ENCODE measurements at places on chromosomes 4 and X.

DNA sequence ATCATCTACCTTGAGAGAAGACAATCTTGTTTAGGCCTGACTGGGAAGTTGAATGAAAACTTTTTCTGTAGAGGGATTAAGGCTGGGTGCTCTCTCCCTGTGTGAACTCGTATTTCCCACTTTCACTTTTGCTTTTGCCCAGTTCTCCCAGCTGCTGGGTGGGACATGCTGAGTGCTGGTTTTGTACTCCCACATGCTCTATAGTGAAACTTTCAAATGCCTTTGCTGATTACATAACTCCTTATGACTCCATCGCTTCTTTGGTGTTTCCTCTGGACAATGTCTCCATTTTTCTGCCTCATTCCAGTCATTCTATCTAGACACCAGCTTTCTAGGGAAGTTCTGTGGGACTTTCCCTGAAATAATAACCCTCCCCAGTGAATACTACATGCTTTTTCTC lies 100.5 kb downstream of the CLNK start:
- no peak overlapping the region for H3K27ac ChIP-seq
- no peaks in the 10 kb centered on the region for H3K27me3 ChIP-seq
- peaks cover 21% of the 10 kb centered on the region for H3K4me1 ChIP-seq

DNA sequence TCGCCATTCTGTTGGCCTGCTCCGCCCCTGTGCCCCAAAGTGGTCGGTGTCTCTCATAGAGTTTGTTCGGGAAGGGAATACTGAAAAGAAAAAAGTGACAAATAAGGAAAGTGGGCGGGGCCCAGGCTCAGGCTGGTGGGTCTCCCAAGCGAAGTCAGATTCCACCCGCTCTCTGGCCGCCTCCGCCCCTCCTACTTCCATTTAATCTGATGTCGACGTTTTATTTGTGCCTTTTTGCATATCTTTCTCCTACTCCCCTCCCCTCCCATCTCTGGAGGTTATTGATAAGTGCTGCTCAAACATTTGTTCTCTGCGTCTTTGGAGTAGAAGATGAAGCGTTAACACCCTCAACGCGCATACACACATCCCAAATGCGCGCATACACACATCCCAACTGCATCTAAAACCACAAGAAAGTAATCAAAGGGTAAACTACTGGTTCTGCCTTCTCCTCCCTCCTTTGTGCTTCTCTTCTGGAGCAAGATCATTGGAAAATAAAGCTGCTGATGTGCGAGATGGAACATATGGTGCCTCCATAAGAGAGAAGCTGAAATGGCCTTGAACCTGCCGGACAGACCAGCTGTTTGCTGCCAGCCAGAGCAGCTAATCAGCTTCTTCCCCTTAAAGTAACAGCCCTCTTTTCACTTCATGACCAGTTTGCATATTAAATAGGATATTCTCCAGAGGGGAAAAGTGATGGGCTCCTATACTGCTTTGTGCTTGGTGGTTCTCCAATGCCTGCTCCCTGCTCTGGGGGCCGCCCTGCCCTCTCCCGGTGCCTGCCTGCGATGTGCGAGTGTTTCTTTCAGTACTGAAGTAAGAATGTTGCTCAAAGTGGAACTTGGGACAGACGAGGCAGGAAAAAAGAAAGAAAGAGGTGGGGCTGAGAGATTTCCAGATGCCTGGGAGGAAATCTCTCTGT lies 3.1 kb downstream of the MAMLD1 start:
- H3K27me3 ChIP-seq = no peaks in the 10 kb centered on the region
- H3K4me3 ChIP-seq = peak overlapping the region; percentile 85
- peak overlapping the region; percentile 46 for H3K27ac ChIP-seq

DNA sequence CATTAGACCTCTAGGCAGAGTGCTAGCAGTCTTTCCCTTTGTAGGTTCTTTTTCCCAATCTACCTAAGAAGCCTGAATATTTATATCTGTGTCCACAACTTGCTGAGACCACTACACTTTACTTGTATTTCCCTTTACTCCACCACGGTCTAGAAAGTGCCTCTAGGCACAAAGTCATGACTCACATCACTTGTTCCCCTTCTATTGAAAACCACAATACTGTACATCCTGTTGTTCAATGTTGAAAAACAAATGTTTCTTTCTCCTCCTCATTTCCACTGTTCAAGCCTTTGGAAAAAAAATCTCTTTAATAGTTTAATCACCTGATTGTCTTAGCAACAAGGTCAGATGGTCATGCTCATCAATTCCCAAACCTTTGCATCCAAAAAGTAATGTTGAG lies 326.7 kb downstream of the GUCY2F start:
- DNase-seq = no peak
- H3K27ac ChIP-seq = no peak overlapping the region
- no peaks in the 10 kb centered on the region for H3K4me1 ChIP-seq
- H3K36me3 ChIP-seq = no peaks in the 10 kb centered on the region

DNA sequence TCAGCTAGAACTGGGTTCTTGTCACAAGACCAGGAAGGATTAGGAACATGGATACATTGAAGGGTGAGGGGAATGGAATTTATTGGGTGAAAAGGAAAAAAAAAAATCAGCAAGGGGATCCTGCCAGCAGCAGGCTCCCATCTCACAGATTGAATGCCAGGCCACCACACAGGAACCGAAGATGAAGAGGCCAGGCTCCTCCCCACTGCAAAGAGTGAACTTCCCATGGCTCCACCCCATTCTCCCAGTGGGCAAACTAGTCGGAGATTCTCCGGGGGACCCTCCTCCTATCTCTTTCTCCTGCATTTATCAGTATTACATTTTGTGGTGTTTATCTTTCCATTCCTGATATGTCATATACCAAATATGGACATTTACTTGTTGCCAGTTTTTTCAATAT lies 46.0 kb upstream of the MAGED1 start:
- peaks cover 3% of the 10 kb centered on the region for H3K36me3 ChIP-seq
- no peak overlapping the region for H3K4me3 ChIP-seq
- peak overlapping the region; percentile 69 for H3K27ac ChIP-seq

GRCh38 chr4:82833696-82834313 lies 35.2 kb upstream of the SCD5 start:
- H3K36me3 ChIP-seq = peaks cover 21% of the 10 kb centered on the region
- H3K27ac ChIP-seq = no peak overlapping the region
- no peaks in the 10 kb centered on the region for H3K4me1 ChIP-seq

DNA sequence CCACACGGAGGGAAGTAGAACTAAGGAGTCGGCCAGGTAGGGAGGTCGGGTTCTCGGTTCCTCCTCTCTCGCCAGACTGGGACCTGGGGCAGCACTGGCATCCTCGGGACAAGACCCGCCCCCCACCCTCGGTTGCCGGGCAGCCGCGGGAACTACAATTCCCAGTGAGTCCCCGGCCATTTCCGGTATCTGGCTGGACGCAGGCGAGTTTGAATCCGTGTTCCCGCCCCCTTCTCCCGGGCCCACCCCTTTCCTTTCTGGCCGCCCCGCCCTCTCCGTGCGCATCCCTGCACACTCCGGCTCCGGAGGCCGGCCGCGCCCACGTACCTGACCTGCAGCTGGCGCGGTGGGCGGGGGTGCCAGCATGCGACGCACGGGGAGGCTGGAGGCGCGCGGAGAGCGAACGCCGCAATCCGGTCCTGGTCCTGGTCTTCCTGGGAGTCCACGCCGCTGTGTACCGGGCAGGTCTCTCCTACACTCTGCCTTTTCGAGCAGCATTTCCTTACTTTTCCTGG lies 10.2 kb upstream of the DLG3 start:
- peaks cover 7% of the 10 kb centered on the region for H3K36me3 ChIP-seq
- no peak for DNase-seq
- peaks cover 14% of the 10 kb centered on the region for H3K4me1 ChIP-seq
- no peaks in the 10 kb centered on the region for H3K27me3 ChIP-seq
- peak overlapping the region; percentile 90 for H3K27ac ChIP-seq

DNA sequence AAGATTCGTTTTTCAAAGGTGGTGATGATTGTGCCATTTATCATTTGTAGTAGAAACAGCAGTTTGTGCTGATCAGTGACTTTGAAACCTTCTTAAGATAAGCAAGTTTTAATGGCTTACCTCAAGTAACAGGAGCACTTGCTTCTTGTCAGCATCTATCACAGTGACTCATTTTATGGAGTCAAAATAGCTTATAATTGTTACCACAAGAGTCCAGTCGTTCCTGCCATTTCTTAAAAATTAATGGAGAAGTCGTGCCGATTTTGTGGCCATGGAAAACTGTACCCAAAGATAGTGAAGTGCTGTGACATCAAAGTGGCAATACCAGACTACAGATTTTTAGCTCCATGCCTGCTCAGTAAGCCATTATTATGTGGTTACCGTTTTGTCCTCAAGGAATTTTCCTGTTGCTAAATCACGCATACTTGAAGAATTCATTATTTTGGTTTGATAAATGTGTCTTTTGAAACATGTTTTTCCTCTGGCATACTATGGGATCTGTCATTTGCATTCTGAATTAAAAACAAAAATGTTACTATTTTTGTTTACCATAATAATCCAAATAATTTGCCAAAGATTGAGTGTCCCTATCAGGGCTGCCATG lies 129.9 kb downstream of the CBR4 start:
- no peaks in the 10 kb centered on the region for H3K36me3 ChIP-seq
- no peak overlapping the region for H3K4me3 ChIP-seq
- H3K4me1 ChIP-seq = peaks cover 13% of the 10 kb centered on the region

DNA sequence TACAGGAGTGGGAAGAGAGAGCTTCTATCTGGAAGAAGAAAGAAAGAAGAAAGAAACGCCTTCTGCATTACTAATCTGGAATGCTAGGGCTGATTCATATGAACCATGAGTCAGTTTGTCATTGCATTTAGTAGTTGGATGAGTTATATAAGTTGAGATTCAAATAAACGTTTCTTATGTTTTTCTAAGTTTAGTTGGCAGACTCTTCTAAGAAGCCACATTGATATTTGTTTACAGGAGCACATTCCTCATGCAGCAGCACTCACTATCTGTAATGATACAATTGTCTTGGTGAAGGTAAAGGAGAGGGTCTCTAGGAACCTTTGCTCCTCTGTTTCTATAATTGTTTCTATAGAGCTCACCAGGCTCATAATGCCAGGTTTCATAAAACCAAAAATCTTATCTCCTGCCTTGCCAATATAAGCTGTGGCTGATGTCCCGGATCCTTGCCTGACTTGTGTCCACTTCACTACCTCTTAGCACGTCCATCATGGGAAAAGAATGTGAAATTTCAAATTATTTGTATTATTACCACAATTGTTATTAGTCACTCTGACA lies 39.5 kb downstream of the HOPX start:
- no peak for DNase-seq
- H3K27me3 ChIP-seq = no peaks in the 10 kb centered on the region
- peaks cover 2% of the 10 kb centered on the region for H3K36me3 ChIP-seq
- H3K27ac ChIP-seq = no peak overlapping the region
- H3K4me3 ChIP-seq = no peak overlapping the region
- peaks cover 16% of the 10 kb centered on the region for H3K4me1 ChIP-seq

DNA sequence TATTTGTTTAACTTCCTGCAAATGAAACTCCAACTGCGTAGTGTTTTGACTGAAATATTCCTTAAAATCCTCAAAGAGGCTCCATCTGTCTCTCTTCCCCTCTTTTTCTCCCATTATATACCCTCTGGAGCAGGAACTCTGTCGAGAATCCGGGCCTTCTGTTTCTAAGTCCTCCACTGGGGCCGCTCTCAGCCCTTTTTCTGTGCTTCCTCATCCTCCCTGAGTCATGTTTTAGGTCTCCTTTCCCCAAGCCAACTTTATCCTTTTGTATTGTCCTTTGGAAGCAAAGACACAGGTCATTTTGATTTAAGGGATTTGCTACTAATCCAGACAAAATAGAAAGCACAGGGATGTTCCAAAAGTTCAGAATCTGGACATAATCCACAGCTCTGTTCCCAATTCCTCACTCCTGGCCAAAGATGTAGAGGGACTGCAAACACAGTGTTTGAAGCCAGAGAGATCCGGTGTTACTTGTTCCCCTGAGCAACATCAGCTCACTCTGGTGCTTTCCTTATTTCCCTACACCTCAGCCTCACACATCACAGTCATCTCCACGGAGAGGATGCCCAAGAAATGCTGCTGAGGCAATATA lies 131.0 kb upstream of the KLF3 start:
- peaks cover 4% of the 10 kb centered on the region for H3K36me3 ChIP-seq
- H3K27me3 ChIP-seq = no peaks in the 10 kb centered on the region

DNA sequence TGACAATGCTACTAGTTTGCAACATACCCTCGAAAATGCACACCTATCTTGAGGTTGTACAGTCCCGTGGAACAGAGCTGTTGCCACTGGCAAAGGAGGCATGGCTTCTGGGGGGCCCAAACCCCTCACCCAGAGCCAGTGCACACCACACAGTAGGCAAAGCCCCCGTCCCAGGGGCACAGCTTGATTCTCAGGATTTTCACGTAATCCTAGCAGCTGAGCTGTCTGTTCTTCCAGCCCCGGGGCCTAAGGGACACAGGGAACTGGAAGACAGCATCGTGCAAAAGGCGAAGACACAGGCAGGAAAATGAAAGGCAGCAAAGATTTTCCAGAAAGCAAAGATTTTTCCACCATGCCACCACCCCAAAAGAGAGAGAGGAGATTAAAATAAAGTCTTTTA lies 77.2 kb downstream of the JAKMIP1 start:
- H3K27me3 ChIP-seq = no peaks in the 10 kb centered on the region
- H3K4me3 ChIP-seq = no peak overlapping the region
- H3K27ac ChIP-seq = peak overlapping the region; percentile 65
- H3K36me3 ChIP-seq = peaks cover 4% of the 10 kb centered on the region

GRCh38 chr4:128220286-128221235 lies 67.1 kb downstream of the PGRMC2 start:
- no peaks in the 10 kb centered on the region for H3K36me3 ChIP-seq
- no peak overlapping the region for H3K4me3 ChIP-seq
- no peak overlapping the region for H3K27ac ChIP-seq
- H3K4me1 ChIP-seq = no peaks in the 10 kb centered on the region

DNA sequence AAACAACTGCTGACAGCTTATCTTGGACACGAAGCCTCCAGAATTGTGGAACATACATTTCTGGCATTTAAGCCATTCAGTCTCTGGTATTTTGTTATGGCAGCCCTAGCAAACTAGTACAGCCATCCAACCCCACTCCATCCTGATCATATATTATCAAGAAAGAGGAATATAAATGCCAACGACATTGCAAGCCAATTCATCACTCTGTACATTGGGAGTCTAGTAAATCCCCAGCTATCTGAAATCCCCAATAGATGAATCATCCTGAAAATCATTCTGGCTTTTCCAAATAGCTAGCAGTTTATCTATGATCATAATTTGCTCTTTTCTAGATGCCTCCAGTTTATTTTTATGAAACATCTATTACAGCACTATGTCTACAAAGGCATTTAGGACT lies 41.1 kb downstream of the FRMD7 start:
- no peak overlapping the region for H3K4me3 ChIP-seq
- H3K4me1 ChIP-seq = peaks cover 6% of the 10 kb centered on the region
- H3K27ac ChIP-seq = no peak overlapping the region
- no peak for DNase-seq
- H3K27me3 ChIP-seq = no peaks in the 10 kb centered on the region
- no peaks in the 10 kb centered on the region for H3K36me3 ChIP-seq

GRCh38 chrX:9403374-9403773 lies 61.5 kb upstream of the TBL1X start:
- peaks cover 2% of the 10 kb centered on the region for H3K36me3 ChIP-seq
- no peak for DNase-seq
- no peak overlapping the region for H3K27ac ChIP-seq
- no peaks in the 10 kb centered on the region for H3K27me3 ChIP-seq
- no peaks in the 10 kb centered on the region for H3K4me1 ChIP-seq
- no peak overlapping the region for H3K4me3 ChIP-seq

All from central memory CD8-positive, alpha-beta T cell (primary cell).